ENCODE measurements at places on chromosomes 16 and 17.
A peak's percentile ranks its signal among the peaks of the same experiment; 100 is the strongest.

GRCh38 chr17:50359998-50360461, 13.0 kb downstream of the MRPL27 start:
- DNase-seq: no peak

DNA sequence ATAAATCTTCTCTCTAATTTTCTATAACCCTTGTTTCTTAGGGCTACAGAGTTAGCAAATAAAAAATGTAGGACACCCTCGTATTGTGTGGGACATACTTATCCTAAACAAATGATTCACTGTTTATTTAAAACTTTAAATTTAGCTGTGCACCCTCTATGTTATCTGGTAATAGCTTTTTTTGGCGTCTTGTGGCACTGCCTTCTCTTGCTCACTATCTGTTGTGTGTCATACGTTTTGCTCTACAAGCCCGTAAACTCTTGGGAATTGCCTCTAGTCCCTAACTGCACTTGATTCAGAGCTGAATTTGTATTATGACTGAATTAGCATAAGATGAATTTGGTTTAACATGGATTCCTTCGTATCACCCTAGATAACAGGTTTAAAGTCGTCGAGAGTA, 144.3 kb upstream of the MYOCD start:
- DNase-seq: no peak

GRCh38 chr16:79826732-79827475, 226.4 kb upstream of the MAF start:
- DNase-seq: no peak

- DNase-seq: no peak
Observed at GRCh38 chr17:17309356-17309755, 6.2 kb downstream of the NT5M start.

DNA sequence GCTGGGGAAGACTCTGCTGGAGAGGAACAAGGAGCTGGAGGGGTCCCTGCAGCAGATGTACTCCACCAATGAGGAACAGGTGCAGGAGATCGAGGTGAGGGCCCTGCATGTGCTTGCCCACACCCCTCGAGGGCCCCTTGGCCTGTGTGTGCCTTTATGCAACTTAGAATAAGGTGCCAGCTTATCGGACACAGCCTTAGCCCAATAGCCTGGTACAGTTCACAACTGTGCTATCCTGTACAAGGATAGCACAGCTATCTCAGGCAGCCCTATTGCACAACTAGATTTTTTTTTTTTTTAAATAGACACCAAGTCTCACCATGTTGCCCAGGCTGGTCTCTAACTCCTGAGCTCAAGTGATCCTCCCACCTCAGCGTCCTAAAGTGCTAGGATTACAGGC, 12.1 kb downstream of the CDR2L start:
- DNase-seq: no peak

DNA sequence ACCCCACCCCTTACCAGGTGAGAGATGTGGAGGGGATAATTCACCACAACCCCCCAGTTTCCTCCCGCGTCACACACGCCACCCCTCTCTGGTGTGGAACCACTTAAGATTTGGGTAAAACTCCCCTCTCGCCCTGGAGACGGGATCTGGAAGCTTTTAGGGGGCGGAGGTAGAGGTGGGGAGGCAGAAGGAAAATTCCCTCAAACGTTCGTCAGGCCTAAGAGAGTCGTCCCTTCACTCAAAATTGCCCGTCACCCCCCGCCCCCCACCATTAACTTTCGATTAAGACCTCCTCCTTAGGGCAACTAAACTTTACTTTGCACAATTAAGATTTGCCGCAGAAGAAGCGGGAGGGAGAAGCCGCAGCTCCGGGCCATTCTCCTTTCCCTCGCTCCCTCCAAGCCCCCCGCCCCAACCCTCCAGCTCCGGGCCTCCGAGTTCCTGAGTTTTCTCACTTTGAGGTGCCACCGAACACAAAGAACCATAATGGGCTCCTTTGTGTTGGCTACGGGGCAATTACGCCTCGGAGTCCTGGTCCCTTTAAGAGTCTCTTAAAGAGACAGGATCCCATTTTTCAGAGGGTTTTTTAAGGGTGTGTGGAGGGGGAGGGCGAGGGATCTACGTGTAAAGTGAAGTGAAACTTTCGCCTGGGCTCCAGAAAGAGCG, 985 bp upstream of the FZD2 start:
- DNase-seq: no peak

- DNase-seq: peak; percentile 43
Observed at GRCh38 chr17:10114931-10115535, 83.4 kb downstream of the GAS7 start.

GRCh38 chr17:75572713-75573539, 14.7 kb upstream of the MYO15B start:
- no peak for DNase-seq

GRCh38 chr16:1526608-1527555, 6.6 kb upstream of the TMEM204 start:
- no peak for DNase-seq

- peak; percentile 65 for DNase-seq
Observed at GRCh38 chr16:85393674-85394451, 219.3 kb upstream of the GSE1 start.

Measured in T-helper 9 cell (primary cell).